Spinal cord (tissue), 10 donors: ENCODE measurements at places on chromosomes 2 and 18.

DNA sequence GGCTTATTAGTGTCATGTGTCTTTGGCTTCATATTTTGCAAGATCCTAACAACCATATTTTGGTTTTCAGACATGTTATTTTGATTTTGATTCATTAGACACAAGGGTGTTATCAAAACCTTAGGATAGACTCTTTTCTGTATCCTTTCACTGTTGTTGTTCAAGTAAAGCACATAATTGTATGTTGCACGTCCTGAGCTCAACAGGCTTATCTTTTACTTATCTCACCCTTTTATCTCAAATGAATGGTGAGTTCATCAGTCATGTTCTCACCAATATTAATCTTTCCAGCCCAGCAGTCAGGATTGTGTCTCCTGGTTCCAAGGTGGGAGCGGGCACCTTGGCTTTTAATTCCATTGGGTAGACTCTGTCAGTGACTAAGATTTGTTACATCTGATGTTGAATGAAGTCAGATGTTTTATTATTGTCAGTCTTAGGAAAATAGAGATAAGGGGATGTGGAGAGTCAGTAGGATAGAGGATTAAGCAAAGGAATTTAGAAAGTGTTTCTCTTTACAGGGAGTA, 11.9 kb downstream of the GPN1 start:
- DNase-seq = no peak

DNA sequence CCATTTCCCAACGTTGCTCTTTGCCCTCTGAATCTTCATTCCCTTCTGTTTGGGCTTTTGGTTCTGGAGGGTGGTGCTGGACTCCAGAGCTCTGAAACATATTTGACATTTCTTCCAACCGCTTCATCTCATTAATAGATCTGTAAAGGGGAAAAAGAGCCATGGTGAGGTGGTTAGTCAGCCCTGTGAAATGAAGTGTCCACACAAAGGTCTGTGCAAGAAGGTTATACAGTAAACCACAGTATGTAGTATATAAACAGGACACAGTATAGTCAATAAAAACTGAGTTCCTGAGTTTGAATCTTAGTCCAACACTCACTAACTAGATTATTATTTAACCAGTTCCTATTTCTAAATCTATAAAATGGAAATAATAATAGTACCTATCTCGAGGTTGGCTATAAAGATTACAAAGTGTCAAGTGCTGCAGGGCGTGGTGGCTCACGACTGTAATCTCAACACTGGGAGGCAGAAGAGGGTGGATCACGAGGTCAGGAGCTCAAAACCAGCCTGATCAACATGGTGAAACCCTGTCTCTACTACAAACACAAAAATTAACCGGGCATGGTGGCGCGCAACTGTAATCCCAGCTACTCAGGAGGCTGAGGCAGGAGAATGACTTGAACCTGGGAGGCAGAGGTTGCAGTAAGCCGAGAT, 13.1 kb downstream of the STARD7 start:
- DNase-seq = no peak

GRCh38 chr2:108304975-108305374, 16.3 kb downstream of the SULT1C2 start:
- no peak for DNase-seq

GRCh38 chr2:9380702-9381628, 42.4 kb downstream of the ITGB1BP1 start:
- DNase-seq = peak; percentile 67

GRCh38 chr2:231334981-231335380, 60.5 kb upstream of the B3GNT7 start:
- DNase-seq = no peak

DNA sequence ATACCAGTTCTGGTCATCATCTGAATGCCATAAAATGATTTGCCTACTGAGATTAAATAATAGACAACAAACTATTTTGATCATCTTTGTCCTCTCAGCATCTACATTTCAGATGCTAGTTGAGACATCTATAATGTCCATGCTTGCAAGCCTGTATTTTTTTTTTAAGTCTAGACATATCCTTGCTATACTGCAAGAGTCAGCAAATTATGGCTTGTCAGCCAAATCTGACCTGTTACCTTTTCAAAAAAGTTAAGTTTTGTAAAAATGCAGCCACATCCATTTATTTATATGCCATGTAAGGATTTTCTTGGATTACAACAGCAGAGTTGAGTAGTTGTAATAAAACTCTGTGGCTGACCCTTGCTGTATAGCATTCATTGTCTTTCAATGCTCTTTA, 1355.7 kb upstream of the FAM98A start:
- DNase-seq = no peak

DNA sequence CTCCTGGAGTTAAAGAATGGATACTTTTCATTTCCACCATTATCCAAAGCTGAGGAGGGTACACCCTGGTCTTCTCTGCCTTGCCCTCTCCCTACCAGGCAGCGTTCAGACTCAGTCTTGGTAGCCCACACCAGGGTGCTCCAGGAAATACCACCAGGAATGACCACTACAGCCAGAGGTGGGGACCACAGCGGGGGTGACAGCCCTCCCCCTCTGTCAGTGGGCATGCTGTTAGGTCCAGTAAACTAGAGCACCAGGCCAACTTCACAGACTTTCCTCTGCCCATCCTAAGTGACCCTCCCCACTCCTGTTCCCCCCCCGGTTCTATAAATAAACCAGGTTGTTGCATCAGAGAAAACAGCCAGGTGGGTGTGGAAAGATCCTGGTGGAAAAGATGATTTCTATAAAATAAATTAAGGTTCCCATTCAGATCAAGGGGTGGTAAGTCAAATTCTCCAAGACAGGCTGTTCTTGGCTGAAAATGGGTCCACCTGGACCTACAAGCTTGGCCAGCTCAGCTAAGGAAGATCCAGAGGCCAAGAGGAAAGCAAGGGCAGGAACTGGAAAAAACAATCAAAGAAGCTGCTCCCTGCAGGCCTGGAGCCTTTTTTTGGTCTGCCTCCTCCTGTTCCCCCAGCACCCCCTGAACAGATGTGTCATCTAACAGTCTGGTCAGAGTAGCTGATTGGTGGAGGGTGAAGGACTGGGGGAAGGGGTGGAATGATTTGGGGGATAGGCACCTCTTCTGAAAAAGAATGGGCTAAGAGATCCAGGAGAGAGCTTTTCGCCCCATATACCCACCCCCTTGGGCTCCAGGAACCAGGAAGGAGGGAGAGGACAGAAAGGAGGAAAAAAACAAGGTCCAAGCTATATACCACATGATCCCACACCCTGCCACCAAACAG, 2.3 kb downstream of the RAB11FIP5 start:
- no peak for DNase-seq

DNA sequence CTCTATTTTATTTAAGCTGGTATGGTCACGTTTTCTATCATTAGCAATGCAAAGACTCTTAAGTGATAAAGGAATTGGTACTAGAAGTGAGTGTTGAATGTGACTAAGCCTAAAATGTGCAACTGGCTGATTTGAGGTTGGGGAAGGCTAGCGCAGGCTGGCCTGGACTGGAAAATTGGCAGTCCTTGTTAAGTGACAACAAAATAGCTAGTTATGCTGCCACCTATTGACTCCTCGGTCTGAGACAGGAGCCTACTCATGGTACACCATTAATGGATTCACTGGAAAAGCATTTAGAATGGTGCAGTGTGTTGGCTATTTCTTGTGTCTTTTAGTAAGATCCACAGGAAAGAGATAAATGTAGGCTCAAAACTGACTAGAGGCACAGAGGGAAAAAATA, 5.7 kb upstream of the WIPF1 start:
- DNase-seq = no peak

DNA sequence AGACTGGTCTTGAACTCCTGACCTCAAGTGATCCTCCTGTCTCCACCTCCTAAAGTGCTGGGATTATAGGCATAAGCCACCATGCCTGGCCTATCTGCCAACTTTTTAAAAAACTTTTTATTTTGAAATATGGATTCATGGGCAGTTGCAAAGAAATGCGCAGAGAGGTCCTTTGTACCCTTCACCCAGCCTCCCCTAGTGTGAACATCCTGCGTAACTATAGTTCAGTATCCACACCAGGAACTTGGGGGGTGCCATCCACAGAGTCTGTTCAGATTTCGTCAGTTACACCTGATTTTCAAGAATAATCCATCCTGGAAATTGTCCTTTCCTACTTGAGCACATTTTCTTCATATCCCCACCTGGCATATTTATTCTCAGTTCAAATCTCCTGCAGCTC, 33.0 kb downstream of the EFR3B start:
- no peak for DNase-seq

GRCh38 chr2:188327518-188328213, 36.0 kb downstream of the GULP1 start:
- no peak for DNase-seq
